Peyer's patch (tissue), 4 donors: ENCODE measurements at places on chromosomes 3 and 15. TPM values are rescaled to one million over a fixed set of nuclear protein-coding genes. Genes with fewer than 3 reads are reported as not detected.
A peak's percentile ranks its signal among the peaks of the same experiment; 100 is the strongest.

DNA sequence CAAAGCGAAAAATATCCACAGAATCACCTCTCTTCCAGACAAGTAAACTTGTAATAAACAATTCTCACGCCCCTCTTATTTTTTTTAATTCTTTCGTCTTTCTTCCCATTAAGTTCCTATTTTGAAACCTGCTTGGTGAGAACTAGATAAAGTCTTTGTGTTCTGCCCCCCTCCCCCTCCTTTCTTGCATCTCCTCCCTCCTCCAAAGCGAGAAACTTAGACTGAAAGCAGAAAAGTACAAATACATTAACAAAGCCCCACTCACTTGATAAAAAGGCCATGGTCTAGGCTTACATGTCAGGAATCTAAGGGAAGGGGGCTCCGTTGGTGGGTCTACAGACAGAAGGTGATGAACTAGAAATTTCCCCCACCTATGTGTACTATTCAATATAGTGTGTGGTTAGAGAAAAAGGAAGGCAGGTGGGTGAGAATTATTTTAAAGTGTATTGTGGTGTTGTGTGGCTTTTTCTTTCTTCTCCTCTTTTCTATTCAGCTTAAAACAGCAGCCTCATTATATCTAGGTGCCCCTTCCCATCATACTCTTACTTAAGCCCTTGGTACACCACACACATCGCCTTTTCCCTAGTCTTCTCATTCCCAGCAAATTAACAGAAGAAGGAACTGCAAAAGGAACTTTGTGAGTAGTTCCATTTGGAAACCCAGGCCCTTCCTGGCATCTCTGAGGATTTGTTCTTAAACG, 215.3 kb downstream of the MEIS2 start:
- H3K27me3 ChIP-seq = no peaks in the 10 kb centered on the region
- DNase-seq = no peak
- H3K4me3 ChIP-seq = no peak overlapping the region
- H3K27ac ChIP-seq = no peak overlapping the region
- H3K4me1 ChIP-seq = no peaks in the 10 kb centered on the region

Gene ZNF445
- 12.9 TPM for total RNA-seq

DNA sequence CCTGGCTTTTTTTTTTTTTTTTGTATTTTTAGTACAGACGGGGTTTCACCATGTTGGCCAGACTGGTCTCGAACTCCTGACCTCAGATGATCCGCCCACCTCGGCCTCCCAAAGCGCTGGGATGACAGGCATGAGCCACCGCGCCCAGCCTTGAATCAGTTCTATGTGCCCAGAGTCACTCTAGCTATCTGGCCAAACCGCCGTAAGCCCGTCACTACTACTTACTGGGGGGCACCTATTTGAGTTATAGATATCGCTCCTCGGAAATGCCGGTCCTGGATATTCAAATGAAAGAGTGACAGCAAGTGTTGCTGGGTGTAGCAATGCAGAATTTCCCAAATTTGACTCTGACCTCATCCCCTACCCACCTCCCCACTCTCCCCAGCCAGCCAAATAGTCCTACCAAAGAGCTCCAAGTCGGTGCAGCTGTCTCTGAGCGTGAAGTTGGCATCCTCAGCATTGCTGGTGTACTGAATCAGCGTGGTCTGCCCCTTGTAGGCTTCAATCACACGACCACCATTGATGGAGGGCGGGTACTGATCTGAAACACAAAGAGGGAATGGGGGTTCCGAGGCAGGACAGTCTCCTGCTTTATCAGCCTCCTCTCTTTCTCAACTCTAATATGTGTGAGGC, 38.1 kb downstream of the MUC20 start:
- no peak for DNase-seq
- H3K36me3 ChIP-seq = no peaks in the 10 kb centered on the region
- no peak overlapping the region for H3K27ac ChIP-seq
- H3K4me3 ChIP-seq = no peak overlapping the region
- no peaks in the 10 kb centered on the region for H3K27me3 ChIP-seq

Gene C15orf62
- not detected for total RNA-seq

Gene RTP3
- not detected for total RNA-seq

- H3K36me3 ChIP-seq = no peaks in the 10 kb centered on the region
- peak; percentile 28 for DNase-seq
- no peak overlapping the region for H3K4me3 ChIP-seq
These were observed 21.0 kb upstream of the FGD5 start for GRCh38 chr3:14797731-14798130.

GRCh38 chr3:85342915-85343314, 384.1 kb downstream of the CADM2 start:
- H3K27ac ChIP-seq = no peak overlapping the region
- H3K4me3 ChIP-seq = no peak overlapping the region
- no peaks in the 10 kb centered on the region for H3K36me3 ChIP-seq
- no peaks in the 10 kb centered on the region for H3K4me1 ChIP-seq
- no peak for DNase-seq

GRCh38 chr3:114823061-114823460, 324.0 kb downstream of the ZBTB20 start:
- no peaks in the 10 kb centered on the region for H3K36me3 ChIP-seq
- no peaks in the 10 kb centered on the region for H3K27me3 ChIP-seq
- H3K4me1 ChIP-seq = no peaks in the 10 kb centered on the region
- no peak for DNase-seq
- no peak overlapping the region for H3K4me3 ChIP-seq

- no peaks in the 10 kb centered on the region for H3K27me3 ChIP-seq
- H3K4me1 ChIP-seq = no peaks in the 10 kb centered on the region
- H3K36me3 ChIP-seq = no peaks in the 10 kb centered on the region
- no peak overlapping the region for H3K27ac ChIP-seq
- H3K4me3 ChIP-seq = peak overlapping the region; percentile 54
- no peak for DNase-seq
These were observed 90.2 kb downstream of the LINGO1 start for GRCh38 chr15:77542491-77543001.

Gene VPS13C
- total RNA-seq = 111 TPM

DNA sequence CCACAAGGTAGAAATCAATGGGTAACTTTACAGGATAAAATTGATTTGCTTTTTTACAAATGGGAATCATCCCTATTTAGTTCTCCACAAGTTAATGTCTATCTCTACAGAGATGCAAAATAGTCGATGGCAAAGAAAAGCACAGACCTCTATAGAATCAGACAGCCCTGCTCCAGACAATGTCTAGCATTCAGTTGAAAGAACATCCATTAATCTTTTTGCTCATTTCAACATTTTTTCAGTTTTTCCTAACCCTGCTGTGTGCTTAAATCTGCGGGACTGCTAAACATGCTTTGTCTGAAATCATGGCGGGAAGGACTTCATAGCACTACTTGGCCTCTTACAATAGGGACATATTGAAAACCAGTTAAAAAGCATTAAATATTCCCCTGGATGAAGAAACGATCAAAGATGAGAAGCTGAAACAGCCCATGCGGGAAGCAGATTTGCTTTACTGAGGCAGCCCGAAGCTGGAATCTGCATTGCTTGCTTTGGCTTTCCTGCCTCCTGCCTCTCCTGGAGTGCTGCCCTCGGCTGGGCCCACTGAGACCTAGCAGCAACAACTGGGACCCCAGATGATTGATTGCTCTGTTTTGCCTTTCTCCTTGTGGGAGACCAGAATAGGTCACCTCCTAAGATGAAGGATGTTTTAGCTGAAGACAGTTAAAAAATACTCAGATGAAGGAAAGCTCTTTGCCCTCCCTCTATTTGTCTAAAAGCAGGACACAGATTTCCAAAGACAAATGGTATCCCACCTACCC, 38.5 kb upstream of the RASGRP1 start:
- H3K27me3 ChIP-seq = no peaks in the 10 kb centered on the region
- no peaks in the 10 kb centered on the region for H3K36me3 ChIP-seq
- no peak overlapping the region for H3K27ac ChIP-seq
- H3K4me3 ChIP-seq = no peak overlapping the region
- no peak for DNase-seq

Gene GOLGA8J
- not detected for total RNA-seq

Gene FEZF2
- not detected for total RNA-seq

- H3K27ac ChIP-seq = no peak overlapping the region
- no peaks in the 10 kb centered on the region for H3K4me1 ChIP-seq
- H3K36me3 ChIP-seq = no peaks in the 10 kb centered on the region
- no peak for DNase-seq
- H3K4me3 ChIP-seq = no peak overlapping the region
These were observed 209.0 kb downstream of the DOCK3 start for GRCh38 chr3:50883755-50884154.
